ENCODE measurements at places on chromosomes 16 and 17. TPM values are rescaled to one million over a fixed set of nuclear protein-coding genes. Genes with fewer than 3 reads are reported as not detected.

GRCh38 chr17:47254403-47254943 lies 846 bp downstream of the ITGB3 start:
- no peak for DNase-seq

GRCh38 chr16:85495259-85495658 lies 117.9 kb upstream of the GSE1 start:
- no peak for DNase-seq

DNA sequence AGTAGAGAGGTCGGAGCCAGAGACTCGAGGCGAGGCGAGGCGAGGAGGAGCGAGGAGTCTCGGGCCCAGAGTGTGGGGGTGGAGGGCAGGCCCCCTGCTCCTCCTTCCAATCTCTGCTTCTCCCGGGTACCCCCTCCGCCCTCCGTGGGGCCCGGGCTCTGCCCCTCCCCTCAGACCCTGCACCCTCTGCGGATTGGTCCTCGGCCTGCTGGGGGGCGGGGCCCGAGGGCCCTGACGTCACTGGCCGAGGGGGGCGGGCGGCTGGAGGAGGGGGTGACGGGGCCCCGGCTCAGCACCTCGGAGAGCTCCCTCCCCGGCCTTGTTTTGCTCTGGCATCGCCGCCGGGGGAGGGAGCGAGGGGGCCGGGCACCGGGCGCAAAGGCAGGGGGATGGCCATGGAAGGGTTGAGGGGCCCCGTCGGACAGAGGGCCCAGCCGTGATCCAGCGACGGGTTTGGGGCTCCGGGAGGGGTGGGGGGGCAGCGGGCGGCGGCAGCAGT lies at the start of gene RUNDC3A:
RUNDC3A (plus strand) TSS at position 282 of the 499 bp plus-strand sequence. CDS start 232 bp downstream, outside the sequence.
- peak; percentile 88 for DNase-seq

CKLF gene
- 25.6 TPM for polyA plus RNA-seq

IL34 gene
- polyA plus RNA-seq: not detected

DNA sequence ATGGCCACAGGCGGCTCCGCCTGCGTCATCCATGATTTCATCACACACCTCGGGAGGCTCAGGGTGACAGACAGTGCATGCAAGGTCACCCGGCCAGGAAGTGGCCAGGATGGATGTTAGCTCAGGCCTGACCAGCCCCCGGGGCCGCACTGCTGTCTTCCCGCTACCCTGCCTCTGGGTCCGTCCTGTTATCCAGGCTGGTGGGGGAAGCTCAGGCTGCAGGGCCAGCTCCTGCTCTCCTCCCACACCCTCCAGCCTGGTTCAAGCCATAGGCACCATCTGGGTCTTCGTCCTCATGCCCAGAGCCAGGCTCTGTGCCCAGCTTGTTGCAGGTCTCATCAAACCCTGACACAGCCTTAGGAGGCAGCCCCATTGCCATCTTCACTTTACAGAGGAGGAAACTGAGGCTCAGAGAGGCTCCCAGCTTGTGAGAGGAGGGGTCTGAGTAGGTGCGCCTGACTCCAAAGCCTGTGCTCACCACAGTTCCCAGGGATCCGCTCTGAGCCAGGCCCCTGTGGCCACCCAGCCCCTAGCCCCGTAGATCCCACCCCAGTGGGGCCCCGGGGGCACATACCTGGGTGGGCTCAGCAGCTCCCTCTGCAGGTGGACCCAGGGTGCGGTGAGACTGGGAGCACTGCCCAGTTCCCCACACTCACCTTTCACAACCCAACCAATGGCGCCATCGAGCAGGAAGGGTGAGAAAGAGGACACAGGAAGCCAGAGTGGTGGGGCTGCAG lies 412 bp upstream of the ADGRG3 start:
- DNase-seq: no peak

GRCh38 chr17:74773871-74774286 lies 2.3 kb downstream of the NAT9 start:
- no peak for DNase-seq

GRCh38 chr16:73163238-73163815 lies 115.4 kb upstream of the ZFHX3 start:
- DNase-seq: peak; percentile 27

DNA sequence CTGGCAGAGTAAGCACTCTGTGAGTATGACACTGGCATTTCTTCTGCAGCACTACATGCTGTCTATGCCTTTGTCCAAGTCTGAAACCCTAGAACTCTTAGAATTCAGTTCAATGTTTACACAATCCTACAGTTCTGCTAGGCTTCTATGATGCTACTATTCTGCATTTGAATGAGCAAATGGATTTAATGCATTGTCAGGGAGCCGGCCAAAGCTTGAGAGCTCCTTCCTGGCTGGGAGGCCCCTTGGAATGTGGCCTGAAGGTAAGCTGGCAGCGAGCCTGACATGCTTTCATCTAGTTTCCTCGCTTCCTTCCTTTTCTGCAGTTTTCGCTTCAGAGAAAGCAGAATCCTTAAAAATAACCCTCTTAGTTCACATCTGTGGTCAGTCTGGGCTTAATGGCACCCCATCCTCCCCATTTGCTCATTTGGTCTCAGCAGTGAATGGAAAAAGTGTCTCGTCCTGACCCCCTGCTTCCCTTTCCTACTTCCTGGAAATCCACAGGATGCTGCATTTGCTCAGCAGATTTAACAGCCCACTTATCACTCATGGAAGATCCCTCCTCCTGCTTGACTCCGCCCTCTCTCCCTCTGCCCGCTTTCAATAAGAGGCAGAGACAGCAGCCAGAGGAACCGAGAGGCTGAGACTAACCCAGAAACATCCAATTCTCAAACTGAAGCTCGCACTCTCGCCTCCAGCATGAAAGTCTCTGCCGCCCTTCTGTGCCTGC lies at the start of gene CCL2:
CCL2 (plus strand) TSS at position 635 of the 730 bp plus-strand sequence; CDS start at position 700, 65 bp downstream.
- DNase-seq: peak; percentile 52

DNA sequence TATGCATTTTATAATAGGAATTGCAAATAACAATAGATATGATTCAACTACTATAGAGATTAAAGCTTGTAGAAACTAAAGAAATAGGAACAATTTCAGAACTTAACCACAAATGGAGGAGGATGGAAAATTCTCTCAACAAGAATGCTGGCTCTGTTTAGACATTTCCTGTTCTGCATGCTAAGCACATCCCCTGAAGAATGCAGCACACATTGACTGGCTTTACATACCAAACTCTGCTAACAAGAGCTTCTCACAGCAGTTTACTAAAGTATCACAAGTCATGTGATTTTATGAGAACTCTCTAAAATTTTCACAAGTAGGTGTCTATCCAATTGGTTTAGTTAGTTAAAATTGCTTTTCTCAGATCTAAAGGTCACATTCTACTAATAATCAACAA lies 85.2 kb downstream of the SPAG9 start:
- peak; percentile 14 for DNase-seq

DNA sequence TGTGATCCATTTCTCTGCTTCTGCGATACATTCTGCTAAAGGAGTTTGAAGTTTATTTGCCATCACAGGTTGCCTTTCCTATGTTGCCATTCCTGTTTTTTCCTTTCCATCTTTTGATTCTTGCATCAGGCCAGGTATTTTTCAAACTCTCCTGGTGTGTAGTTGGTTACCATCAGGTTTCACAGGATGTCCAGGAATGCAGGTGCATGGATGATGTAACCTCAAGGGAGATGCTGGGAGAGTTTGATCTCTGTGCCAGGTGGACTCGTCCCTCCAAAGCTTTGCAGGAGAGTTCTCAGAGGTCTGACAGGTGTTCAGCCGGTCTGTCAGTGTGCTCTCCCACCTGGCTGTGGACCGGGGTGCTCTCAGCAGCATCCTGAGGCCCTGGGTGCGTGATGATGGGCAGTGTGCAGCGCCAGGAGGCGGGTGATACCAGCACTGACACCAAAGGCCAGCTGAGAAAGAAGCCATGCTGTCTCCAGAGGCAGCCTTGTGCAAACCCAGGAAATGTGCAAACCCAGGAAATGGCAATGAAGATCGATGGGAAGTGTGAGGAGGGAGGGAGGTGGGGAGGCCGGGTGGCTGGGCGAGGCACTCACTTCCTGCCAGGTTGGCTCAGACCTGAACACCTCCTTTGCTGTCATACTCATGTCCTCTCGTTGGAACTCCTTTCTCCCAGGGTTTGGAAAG lies 1.7 kb downstream of the ATP2C2 start:
- DNase-seq: no peak

- DNase-seq: no peak
Observed at GRCh38 chr16:64809876-64810629, 311.8 kb downstream of the CDH11 start.

GRCh38 chr16:9118170-9118569 lies 26.7 kb downstream of the HAPSTR1 start:
- DNase-seq: no peak

GRCh38 chr17:75317671-75318070 lies 28.4 kb upstream of the SLC25A19 start:
- DNase-seq: no peak

DNA sequence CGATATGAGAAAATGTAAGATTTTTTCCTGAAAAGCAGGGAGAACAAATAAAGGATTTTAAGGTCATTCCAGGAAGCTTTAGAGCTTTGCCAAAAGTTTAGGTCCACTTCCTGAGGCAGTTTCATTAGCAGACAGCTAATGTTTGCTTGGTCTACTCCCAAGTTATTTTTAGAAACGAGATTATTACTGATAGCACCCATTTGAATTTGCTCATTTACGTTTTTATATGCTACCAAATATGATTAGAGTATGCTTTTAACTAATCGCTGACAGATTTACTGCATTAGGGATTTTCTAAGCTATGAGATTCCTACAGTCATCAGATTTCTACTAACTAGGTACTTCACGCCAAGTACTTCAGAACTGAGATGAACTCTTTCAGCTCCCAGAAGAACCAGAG lies 98.1 kb downstream of the WNT3 start:
- peak; percentile 29 for DNase-seq

KARS1 gene
- 132 TPM for polyA plus RNA-seq

GRCh38 chr16:88062341-88063210 lies 111.3 kb downstream of the BANP start:
- DNase-seq: peak; percentile 84

DNA sequence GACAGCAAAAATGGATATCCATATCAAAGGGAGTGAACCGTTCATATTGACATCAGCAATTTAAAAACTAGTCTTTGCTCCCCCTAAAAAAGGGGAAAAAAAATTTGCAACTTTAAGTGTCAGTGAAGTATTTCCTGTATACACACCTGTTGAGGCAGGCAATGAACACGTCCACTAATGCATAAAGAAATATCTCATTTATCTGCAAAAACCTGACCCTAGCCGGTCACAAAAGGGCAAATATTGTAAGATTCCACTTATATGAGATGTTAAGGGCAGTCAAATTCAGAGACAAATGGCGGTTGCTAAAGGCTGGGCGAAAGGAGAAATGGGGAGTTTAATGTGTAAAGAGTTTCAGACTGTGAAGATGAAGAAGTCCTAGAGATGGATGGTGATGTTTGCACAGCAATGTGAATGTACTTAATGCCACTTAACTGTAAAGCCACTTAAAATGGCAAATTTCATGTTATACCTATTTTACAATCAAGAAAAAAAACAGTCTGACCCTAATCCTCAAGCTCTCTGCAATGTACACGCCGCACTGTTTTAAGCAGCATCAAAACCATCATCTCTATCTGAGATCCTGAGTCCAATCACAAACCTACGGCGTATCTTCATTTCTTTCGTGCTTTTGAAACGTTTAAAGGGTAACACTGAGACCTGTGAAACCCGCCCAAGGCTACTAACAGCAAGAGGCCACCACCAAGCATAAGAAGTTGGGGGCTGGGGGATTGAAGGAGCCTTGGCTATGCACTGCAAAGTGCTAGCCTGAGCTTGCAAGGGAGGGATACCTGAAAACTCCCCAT lies 1.1 kb downstream of the PARN start:
- DNase-seq: no peak

SYNGR2 gene
- polyA plus RNA-seq: 269 TPM

- no peak for DNase-seq
Observed at GRCh38 chr17:74369221-74369620, 1.9 kb downstream of the GPR142 start.

CCL11 gene
- not detected for polyA plus RNA-seq

DNA sequence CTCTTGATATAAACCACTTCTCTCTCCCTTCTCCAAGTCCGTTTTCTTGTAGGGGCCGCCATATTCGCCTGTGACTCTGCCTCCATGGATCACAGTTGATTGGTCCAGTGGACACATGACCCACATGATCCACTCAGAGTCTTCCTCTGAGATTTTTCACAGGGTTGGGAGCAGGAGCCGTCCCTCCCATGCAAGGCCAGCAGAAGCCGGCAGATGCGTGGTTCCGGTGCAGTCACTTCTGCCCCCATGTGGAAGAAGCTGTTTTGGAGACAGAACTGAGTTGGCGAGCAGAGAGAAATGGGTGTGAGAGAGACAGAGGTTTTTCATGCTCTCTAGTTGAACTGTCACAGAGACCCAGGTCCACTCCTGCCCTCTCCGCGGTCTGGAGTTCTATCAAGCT lies 83.3 kb downstream of the C16orf95 start:
- DNase-seq: no peak

RBFOX1 gene
- 7.4 TPM for polyA plus RNA-seq

DNA sequence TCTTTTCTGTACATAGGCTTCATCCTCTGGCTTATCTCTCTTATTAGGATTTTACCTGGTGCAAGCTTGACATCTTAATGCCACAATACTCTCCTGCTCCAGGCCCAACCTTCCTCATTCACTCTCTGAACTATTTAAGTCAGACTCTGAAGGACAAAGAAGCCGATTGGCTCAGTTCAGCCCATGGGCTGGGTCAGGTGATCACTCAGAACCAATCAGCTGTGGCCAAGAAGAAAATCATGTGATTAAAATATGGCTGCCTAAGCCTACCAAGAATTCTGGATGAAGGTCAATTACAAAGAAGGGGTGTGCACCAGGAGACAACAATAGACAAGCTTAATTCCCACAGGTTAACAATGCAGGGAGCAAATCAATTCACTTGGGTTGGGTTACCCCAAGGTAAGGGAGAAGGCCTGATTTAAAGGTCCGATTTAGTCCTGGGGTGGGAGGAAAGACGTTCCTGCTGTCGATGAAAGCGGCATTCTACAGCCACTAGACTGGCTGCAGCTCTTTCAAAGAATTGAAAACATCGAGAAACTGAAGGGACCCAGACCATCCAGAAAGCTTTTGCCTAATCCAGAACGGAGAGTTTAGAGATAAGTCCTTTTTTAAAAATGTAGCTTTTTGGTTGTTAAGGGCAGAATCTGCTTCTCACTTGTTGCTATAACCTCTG lies 42.9 kb upstream of the NFAT5 start:
- DNase-seq: no peak

SPNS2 gene
- 1.7 TPM for polyA plus RNA-seq

DNA sequence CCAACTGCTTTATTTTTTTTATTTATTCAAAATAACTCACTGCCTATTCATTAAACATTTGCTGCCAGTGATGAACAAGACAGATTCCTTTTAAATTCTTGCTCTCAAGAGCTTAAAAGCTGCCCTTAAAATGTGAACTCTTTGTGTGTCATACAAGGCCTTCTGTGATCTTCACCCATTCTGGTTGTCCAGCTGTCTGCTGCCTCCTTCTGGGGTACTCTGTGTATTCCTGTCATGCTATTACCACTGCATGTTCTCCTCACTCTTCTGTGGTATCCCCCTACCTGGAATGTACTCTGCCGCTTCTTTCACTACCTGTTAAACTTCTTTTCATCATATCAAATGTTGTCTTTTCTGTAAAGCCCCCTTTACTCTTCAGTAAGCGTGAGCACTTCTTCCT lies 165.8 kb downstream of the CHD9 start:
- peak; percentile 9 for DNase-seq

Data from cardiac muscle cell (in vitro differentiated cells and primary cell).